NCI-H2081 (cell line): ENCODE measurements at places on chromosomes 7 and 10.
A peak's percentile ranks its signal among the peaks of the same experiment; 100 is the strongest.

DNA sequence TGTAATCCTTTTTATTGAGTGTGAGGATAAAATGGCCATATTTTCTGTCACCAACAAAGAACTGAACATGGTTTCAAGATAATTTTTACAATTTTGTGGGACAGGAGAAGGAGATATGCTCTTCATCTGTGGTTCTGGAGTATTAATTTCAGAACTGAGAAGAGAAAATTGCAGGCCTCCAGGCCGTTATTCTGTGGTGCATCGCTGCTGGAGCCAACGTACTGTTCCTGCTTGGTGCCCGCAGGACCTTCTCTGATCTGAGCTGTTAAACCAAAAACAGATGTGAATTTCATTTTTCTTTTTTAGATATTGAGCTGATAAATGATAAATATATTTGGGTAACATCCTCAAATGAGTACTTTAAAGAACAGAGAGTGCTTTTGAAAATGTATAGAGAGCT, 63.9 kb downstream of the IKZF1 start:
- no peak for DNase-seq

- DNase-seq, result peak; percentile 70
These were observed 32.9 kb upstream of the KMT2E start for GRCh38 chr7:104980841-104981671.

DNA sequence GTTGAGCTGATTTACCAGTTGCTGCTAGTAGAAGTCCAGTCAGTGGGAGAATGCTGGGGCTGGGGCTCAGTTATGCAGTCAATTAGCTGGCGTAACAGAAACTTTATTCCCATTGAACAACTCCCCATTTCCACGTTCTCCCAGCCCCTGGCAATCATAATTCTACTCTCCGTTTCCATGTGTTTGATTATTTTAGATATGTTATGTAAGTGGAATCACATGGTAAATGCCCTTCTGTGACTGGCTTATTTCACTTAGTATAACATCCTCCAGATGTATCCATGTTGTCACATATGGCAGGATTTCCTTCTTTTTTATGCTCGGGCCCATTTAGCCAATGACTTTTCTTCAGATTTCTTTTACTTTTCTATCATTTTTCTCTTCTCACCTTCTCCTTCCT, 61.1 kb upstream of the EXOC4 start:
- DNase-seq, result no peak

DNA sequence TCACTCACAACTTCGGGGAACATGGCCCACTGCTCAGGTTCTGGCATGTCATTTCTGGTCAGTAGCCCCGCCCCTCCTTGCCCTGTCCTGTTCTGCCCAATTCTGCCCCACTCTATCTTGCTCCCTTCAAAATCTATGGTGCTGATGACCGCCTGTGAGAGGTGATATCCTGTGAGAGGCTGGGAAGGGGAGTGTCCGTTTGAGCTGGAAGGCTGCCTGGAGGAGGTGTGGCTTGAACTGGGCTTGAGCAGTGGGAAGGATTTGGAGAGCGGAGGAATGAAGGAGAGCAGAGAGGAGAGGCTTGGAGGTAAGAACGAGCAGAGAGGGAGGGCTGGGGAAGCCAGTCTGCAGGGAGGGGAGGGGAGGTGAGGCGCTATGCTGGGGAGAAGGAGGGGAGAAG, 145.3 kb downstream of the RPS24 start:
- DNase-seq, result no peak

DNA sequence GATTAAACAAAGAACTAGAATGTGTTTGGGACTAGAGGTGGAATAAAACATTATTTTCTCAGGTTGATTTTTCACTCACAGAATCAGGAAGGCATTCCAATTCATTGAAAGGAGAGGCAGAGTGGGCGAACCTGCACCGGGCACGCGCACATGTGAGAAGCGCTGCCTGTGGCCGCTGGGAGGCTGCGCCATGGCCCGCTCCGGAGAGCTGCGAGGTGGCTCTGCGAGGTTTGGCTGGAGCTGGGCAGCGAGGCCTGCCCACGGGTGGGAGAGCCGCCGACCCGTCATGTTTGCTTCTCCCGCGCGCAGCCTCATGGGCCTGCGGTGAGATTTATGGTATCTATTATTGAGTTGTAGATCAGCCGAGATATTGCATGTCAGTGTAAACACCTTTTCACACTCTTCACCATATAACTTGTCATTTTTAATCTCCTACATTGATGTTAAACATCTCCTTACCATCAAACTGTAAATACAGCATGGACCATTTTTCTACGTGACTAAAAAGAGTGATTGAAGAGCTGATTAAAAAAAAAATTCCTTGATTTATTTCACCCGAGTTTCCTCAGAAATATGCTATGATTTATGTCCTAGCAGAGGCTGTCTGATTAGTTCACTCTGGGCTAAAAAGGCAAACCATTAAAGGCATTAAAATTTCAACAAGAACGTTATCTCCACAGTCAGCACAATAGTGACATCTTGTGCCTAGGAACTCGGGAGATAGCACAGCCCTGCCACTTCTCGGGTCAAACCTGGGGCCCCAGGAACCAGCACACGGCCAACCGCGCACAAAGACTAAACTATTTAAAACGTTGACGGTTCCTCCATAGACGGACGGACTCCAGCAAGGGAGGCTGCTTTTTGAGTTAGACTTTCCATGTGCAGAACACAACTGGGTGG, 96.6 kb upstream of the RNF32 start:
- DNase-seq, result no peak

GRCh38 chr10:62527019-62527827, 153.1 kb downstream of the ZNF365 start:
- DNase-seq, result no peak

GRCh38 chr7:98211221-98211675, at the start of gene BHLHA15:
Gene BHLHA15, plus strand, starts transcription at chr7:98211439. Its CDS starts 871 bp downstream, at chr7:98212310.
- DNase-seq, result peak; percentile 70

DNA sequence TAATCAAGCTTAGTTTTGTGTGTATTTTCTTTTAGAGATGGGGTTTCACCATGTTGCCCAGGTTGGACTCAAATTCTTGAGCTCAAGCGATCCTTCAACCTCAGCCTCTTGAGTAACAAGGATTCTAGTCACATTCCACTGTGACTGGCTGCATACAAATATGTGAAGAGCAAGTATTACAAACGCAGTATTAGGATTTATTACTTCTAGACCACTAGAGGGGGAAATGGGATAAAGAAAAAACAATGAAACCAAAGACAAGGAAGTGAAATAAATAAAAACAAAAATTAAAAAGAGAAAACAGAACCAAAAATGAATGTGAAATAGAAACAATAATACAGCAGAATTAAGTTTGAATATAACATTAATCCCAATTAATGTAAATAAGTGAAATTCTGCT, 308.7 kb downstream of the ANKRD30A start:
- DNase-seq, result no peak

DNA sequence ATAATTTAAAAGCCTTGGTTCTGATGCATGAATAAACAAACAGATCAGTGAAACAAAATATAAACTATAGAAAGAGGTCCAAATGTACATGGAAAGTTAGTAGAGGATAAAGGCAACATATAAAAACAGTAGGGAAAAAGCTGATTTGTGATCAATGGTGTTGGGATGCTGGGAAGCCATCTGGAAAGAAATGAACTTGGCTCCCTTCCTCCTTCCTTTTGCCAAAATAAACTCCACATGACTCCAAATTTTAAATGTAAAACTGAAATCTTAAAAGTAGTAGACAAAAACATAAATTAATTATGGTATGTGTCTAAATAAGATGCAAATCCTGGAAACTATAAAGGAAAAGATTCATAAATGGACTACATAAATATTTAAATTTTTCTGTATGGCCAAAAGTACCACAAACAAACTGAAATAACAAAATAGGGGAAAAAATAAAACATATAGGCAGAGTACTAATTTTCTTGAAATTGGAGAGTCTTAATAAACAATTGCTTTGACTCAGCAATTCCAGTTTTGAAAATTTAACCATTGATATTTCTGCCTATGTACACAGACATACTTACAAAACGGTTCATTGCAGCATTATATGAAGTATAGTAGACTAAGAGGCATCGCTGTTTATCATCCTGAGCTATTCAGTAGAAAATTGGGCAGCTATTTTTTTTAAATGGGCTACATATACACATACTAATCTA, 77.0 kb upstream of the TRIM24 start:
- DNase-seq, result no peak

DNA sequence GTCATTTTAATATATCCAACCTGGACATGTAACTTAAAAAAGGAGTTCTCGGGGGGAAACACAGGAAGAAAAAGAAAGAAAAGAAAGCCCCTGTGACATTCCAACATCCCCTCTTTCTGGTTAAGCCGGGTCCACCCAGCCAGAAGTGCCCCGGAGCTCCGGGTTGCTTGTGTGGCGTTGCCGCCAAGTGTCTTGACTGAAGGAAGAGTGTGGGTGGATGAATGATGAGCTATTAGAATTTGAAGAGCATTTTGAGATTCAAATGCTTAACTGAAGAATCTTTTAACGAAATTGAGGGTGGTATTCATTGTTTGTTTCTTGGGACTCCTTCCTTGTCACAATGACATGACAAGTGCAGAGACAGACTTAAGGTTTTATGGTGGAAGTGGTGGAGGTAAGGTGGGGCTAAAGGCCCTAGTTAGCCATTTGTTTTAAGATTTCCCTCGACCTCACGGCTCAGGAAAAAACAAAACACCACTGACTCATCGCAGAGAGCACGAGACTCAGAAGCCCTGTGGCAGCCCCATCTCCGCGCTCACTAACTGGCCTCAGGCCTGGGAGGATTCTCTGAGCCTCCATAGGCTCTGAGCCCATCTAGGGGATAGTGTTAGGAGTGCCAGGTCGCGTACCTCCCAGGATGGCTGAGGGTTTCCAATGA, 1.8 kb upstream of the GLI3 start:
- no peak for DNase-seq

GRCh38 chr7:117065571-117066150, 112.4 kb downstream of the ST7 start:
- no peak for DNase-seq

- DNase-seq, result peak; percentile 22
These were observed 6.2 kb upstream of the CH25H start for GRCh38 chr10:89213191-89213808.

GRCh38 chr10:30125496-30125895, 66.1 kb upstream of the JCAD start:
- no peak for DNase-seq

DNA sequence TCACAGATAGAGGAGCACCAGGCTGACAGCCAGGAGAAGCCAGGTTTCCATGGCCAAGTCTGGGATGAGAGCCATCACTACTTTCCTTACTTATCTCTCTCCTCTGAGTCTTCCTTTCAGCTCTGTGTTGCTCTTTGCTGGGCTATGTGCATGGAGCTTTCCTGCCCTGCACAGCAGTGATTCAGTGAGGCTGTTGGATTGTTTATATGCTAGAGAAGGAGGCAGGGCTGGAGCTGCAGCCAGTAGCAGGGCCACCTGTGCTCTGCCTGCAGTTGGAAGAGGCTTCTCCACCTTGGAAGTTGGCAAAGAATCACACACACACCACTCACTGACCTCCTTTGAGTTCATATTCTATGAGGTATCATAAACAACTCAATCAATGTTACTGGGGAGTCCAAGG, at the start of gene CYP3A4:
TSS of gene CYP3A4 (minus strand) at position 178 of the 400 bp plus-strand sequence. CDS start at position 75, 103 bp downstream.
- DNase-seq, result no peak

- DNase-seq, result no peak
These were observed 248.0 kb downstream of the TNS3 start for GRCh38 chr7:47333959-47334358.

- DNase-seq, result no peak
These were observed 53.6 kb downstream of the ATXN7L1 start for GRCh38 chr7:105822806-105823205.

DNA sequence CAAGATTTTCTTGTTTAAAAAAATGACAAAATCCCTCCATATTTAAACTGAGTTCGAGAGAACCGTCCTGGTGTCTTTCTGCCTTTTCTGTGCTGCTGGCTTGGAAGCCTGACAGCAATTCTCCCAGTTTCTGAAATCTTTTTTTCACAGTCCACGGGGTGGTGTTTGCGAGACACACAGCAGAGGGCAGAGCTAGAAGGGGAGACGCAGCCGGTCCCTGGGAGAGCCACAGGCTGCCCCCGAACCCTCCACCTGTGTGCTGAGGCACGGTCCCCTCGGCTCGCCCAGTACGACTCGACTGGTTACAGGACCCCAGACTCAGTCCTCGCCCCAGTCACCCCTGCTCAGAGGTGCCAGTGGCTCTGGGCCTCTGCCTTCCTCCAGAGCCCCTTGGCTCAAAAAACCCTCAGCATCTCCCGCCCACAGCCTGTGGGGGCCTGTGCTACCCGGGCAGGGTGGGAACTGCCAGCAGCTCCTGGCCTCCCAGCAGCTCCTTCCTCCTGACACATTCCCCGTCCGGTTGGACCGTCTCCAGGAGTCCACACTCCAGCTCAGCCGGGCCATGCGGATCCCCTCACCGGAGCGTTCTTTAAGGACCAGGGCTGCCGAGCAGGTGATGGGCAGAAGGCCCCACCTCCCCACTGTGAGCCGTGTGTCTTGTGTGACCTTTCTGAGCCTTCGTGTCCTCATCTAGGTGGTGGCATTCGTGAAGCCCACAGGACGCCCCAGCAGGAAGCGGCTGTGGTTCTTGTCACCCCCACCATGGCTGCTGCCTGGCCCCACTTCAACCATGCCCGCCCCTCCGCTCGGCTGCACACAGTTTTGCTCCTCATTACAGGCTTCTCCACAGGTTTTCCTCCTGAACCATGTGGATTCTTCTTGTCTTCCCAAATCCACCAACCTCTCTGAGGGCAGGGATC, 52.3 kb upstream of the EN2 start:
- no peak for DNase-seq

DNA sequence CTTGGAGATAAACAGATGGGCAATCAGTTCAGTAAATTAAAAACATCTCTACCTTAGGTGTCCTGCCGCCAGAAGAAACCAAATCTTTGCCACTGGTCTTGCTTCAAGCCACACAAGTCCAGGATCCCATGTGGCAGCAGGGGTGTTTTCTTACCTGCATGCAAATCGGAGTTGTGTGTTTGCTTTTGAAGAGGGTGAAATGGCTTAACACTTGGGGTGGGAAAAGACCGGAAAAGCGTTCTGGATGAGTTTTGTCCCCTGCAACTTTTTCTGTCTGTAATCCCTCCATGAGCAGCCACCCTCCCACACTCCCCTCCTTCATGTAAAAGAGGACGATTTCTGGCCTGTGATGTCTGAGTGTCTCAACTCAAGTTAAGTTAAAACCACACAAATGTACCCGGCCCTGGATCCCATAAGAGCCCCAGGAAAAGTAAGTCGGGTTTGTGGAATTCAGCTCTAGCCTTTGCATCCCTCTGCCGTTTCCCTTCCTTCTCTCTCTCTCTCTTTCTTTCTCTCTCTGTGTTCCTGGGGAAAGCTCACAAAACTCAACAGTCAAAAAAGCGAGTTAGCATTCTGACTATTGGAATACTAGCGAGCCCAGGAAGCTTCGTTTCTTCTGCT, 178.5 kb downstream of the TCF7L2 start:
- no peak for DNase-seq
